NCI-H524 treated with DMSO at 0.1 percent for 48 hours (cell line): ENCODE measurements at places on chromosomes 5 and 9.

- DNase-seq = no peak
Observed at GRCh38 chr5:57608542-57608941, 125.9 kb upstream of the ACTBL2 start.

DNA sequence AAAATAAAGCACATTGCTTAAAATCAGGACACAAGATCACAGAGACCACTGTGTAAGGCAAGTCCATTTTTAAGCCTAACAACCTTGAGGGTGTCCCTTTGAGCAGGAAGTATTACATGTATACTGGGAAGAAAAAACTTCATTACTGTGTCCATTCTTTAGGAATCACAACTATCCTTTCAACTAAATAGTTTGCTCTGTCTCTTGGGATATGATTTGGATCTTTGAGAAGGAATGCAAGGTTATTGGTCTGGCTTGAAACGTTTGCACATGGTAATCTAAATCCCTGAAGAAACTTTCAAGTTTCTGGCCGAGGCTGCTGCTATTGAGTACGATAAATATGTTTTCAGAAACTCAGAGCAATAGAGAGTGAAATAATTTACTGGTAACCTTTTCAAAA is 923.0 kb upstream of the SEMA6A start:
- DNase-seq = no peak

GRCh38 chr5:18433336-18433735 is 799.1 kb downstream of the TAF11L14 start:
- no peak for DNase-seq

- no peak for DNase-seq
Observed at GRCh38 chr5:172837640-172838039, 3.6 kb downstream of the ERGIC1 start.

- DNase-seq = no peak
Observed at GRCh38 chr5:88248743-88249540, 19.7 kb downstream of the TMEM161B start.
